ENCODE measurements at places on chromosomes 3 and 15.
A peak's percentile ranks its signal among the peaks of the same experiment; 100 is the strongest.

DNA sequence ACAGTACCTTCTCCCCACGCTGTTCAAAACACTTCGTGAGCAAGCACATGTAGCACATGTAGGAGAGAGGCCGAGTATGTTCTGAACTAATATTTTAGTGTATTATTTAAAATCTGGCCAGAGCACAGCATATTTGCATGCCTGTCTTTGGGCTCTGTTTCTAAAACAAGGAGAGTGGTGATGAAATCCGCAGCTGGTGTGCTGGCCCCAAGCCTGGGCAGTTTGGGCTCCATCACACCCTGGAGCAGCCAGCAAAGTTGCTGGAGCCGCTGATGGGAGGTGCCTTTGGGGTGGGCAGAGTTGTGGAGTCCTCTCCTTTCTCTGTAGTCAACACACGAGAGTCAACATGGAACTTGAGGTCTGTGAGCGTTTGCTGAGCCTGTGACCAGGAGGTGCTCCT lies 116.6 kb downstream of the SLCO3A1 start:
- DNase-seq, result peak; percentile 17

DNA sequence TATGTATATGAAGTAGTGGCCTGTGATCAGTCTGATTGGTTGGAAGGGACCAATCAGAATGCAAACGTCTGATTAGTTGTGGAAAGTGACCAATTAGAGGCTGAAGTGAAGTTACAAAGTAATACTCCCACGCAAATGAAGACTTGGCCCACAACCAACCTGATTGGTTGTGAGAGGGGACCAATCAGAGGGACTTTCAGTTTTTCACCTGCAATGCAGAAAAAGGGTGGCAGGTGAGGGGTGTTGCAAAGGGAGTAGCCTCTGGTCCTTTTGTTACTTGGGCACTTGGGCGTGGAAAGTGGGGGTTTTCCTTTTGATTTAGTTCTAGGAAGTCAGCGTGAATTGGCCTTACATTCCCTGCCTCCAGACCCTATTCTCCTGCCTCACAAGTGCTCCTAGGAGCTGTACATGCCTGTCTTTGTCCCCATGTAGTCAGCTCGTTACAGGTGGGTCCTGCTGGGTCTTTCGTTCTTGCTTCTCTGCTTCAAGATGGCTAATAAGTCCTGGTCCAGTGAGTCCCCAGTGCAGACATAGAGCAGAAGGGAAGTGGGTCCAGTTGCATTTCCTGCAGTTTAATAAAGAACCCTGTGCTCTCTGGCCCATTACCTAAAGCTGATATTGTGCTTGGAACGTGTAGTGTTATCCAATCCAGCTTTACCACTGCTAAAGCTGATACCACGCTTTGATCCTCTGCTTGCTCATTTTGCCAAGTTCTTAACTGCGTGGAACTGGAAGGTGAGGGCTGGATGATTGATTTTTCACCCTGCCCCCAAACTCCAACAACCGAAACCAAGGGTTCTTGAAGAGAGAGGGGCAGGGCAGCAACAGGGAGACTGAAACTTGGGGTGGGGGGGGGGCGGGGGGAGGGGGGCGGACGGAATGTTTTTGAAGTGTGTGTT lies 46.0 kb upstream of the CD47 start:
- no peak for DNase-seq

GRCh38 chr15:58178668-58179067 lies 40.5 kb downstream of the AQP9 start:
- DNase-seq, result no peak

GRCh38 chr3:15205934-15206661 lies at the start of gene CAPN7:
TSS of gene CAPN7 (plus strand) at chr3:15206246. CDS start at chr3:15206496, 250 bp downstream.
- peak; percentile 52 for DNase-seq

- no peak for DNase-seq
Observed at GRCh38 chr3:57927916-57928315, 80.3 kb upstream of the FLNB start.

GRCh38 chr3:190968616-190969015 lies 106.1 kb upstream of the GMNC start:
- DNase-seq, result no peak

DNA sequence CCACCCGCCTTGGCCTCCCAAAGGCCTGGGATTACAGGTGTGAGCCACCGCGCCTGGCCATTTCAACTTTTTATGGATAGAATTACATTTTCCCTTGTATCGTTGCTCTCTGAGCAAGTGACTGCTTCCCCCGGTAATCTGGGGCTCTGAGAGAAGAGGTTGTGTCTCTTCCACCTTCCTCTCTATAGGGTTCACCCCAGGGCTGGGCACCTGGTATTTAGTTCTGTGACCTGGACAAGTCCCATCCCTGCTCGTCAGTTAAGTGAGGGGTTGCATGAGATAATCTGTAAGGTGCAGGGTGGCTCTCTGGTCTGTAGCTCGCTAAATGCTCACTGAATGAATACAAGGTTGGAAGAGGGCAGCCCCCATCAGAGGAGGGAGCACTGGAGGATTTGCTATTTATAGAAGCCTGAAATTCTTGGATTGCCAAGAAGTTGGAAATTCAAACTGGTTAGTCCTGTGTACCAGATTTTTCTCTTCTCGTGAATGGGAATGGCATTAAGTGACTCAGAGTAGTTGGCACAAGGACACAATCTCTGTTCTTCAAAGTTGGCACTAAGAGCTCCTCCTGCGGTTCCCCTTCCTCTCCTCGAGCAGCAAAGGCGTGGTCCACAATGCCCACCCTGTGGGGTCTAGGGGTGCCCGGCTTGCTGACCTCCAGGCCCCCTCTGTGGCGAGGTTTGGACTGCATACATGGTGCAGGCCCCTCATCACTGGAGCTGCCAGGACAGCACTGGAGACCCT lies 68.1 kb upstream of the DLG1 start:
- no peak for DNase-seq
